ENCODE measurements at places on chromosomes 11 and 22.

- no peak for DNase-seq
Measured at GRCh38 chr22:40202225-40202944, 24.7 kb downstream of the TNRC6B start.

GRCh38 chr22:38033522-38034277 lies 23.5 kb upstream of the PICK1 start:
- DNase-seq = no peak

- DNase-seq = no peak
Measured at GRCh38 chr11:3803726-3804495, 4.4 kb upstream of the PGAP2 start.

GRCh38 chr11:65855927-65856363 lies 2.0 kb downstream of the CFL1 start:
- DNase-seq = no peak

- DNase-seq = no peak
Measured at GRCh38 chr22:45159652-45160462, 3.9 kb upstream of the NUP50 start.

DNA sequence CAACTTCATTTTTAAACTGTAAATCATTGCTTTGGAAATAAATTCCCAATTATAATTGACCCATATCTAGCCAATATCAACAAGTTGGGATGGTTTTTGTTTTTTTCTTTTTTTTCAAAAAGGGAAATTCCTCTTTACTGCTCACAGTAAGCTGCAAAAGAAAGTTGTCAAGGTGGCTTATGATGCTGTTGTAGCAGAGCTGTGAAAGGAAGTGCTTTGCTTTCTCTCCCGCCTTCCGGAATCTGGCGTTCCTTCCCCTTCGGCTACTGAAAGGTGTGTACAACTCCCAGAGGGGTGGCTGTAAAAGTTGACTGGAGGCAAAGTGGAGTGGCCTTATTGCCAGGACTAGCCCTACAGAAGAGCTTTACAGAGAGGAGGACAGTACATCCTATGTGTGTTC lies 16.2 kb upstream of the ADSL start:
- DNase-seq = no peak

DNA sequence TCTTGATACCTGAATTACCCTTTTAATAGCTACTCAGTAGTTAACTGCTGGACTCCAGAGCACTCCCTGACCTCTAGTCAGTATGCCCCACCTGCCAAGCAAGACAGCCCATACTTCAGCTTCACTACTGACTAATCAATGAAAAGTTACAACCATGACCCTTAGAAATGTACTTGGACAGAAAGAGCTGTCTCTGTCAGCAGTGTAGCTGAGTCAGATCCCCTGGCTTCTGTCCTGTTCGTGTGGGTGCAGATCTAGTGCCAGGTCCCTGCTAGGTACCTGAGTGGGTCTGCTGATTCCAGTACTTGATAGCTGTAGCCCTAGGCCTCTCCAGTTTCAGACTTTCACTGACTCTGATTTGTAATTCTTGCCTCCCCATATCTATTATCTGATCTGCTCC lies 265.8 kb upstream of the POU2AF2 start:
- no peak for DNase-seq

DNA sequence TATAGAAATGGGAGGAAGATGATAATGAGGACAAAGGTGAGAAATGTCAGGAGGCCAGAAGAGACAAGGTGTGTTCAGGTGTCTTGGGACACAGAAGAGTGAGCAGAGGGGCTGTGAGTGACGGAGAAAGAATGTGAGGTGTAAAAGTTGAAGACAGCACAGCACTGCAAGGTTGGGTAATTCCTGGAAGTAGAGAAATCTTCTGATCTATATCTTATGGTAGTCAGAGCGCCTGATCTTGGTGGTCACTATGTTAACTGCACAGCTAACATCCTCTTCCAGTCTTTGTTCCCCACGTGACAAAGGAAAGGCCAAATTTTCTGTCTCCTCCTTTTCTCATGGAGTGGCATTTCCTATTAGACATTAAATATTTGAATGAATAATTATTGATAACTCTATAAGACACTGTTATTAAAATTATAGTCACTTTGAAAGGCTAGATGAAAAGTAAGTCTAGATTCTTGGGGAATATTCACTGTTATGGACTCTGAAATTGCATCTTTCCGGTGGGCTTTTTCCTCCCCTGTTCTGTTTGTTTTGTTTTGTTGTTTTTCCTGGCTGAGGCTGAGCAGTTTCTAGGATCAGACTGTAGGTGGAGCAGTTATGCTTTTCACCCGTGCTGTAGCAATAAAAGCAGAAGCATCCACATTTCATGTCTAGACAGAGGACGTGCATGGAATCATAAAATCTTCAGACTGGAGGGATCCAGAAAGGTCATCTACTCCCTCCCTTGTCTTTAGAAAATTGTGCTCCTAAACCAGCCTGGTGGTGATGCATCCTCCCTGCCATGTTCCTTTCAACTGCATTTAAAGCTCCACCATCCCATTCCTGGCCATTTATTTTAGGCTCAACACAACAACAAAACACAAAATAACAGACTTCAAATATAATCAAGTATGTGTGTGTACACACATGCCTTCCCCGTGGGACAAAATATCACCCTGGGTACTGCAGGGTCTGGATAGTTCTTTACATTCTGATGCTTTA lies 26.6 kb downstream of the SC5D start:
- DNase-seq = no peak

DNA sequence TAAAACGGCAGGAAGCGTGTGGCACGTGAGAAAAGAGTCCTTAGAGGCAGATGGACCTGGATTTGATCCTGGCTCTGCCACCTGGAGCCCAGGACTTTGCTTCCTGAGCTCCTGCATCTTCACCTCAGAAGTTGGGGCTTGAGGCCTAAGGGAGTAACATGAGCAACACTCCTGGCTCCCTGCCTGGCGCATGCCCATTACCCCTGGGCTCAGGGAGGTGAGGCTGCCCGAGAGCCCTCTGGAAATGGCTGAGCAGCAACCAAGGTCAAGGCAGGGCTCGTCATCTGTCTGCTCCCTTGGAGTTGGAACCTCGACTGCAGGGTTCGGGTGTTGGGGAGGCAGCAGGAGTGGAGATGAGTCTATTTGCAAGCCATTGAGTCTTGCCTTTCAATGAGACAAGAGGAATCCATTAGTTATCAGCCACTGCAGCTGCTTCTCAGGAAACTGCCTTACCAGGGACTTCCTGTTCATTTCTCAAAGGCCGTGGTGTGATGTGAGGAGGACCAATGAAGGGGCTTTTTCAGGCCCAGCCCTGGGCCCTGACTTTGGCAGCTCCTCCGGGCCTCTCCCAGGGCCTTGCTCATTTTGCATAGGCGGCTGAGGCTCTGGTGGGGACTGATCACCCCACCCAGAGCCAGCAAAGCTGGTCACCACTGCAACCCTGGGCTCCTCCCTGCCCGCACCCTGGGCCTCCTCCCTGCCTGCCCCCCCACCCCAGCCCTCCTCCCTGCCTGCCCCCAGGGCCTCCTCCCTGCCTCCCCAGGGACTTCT lies 6.4 kb downstream of the FADS2 start:
- no peak for DNase-seq

DNA sequence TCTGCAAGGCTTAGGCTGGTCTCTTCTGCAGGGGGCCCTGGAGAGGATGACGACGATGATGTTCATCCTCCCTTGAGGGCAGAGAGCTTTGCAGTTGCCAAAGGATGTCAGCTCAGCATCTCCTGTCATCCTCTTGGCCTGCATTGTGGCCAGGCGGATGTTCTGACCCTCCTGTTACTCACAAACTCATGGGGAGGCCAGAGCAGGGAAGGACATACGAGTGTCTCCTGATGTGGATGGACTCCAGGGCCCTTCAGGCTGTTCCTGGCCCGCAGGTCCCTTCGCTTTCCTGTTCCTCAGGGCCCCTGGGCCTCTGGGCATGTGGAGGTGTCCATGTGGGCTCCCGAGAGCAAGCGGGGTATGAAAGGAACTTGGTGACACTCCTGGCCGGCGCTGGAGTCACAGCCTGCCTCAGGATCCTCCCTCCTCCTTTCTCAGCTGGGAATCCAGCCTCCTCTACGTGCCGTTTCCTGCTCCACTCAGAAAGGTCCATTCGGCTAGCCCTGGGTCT lies 8.5 kb downstream of the ADORA2A start:
- no peak for DNase-seq

DNA sequence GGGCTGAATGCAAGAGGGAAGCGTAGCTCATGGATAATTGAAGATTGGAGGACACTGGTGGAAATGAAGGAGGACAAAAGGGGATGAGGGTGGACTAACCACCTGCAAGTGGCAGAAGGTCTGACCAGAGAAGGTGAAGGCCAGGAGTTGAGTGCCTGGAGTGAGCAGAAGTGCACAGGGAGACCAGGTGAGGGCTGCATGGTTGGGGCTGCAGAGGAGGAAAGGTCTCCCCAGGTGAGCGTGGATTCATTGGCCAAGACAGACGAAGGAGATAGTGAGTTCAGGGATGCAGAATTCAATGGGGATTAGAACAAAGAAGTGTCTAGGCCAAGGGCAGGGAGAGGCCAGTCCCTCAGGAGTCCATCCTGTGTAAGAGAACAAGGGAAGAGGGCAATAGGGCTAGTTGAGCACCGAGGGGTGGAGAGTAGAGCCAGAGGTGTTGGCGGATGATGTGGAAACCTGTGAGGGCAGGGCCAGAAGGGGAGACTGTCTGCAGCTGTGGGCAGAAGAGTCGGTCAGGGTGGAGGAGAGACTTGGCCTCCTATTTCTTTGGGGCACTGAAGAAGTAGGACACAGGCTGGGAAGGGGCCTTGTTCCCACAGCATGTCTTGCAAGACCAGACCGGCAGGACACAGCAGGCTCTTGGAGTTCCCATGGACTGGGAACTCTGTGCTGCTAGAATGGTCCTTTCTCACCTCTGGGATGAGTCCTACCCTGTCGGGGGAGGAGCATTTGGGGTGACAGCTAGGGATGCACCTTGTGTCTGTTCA lies 6.7 kb downstream of the TRIM29 start:
- no peak for DNase-seq

GRCh38 chr11:127412722-127413380 lies 412.3 kb upstream of the KIRREL3 start:
- DNase-seq = no peak

- DNase-seq = no peak
Measured at GRCh38 chr11:130247319-130247718, 67.4 kb downstream of the ZBTB44 start.

DNA sequence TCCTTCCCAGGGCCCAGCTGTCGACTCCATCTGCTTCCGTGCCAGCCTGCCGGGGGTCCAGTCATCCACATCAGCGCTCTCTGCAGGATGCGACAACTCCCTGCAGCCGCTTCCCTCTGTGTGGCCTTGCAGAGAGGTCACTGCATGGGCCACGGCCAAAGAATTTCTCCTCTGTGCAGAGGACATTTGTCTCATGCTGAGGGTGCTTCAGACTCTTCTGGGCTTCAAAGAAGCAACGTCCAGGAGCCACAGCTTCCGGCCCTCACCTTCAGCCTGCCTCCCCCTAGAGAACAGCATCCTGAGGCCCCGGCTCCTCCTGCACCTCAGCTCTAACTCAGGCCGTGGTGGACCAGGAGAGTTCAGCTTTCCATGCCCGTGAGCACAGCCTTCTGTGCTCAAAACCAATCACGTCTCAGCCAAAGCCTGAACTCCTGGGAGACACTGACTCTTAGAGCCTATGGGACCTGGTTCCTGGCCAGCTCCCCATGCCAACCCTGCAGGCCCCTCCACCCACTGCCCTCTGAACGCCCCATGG lies 258.9 kb downstream of the BRD1 start:
- DNase-seq = no peak

GRCh38 chr11:98564233-98564632 lies 456.5 kb upstream of the CNTN5 start:
- no peak for DNase-seq

DNA sequence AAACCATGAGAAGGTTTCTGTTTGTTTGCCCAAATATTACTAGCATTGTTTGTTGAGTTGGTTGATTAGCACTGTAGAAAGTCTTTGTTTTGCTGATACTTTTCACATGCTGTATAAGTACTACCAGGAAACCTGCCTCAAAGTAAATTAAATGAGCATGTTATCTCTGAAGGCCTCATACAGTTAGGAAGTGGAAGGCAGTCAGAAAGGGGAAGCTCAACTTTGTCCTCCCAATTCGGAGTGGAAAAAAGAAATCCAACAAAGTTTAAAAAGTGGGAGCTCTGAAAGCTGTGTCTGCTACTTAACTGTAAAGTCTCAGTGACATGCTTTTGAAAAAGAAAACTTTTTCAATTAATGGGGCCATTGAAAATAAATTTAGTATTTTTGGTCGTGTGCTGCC lies 188.3 kb upstream of the BLID start:
- no peak for DNase-seq

DNA sequence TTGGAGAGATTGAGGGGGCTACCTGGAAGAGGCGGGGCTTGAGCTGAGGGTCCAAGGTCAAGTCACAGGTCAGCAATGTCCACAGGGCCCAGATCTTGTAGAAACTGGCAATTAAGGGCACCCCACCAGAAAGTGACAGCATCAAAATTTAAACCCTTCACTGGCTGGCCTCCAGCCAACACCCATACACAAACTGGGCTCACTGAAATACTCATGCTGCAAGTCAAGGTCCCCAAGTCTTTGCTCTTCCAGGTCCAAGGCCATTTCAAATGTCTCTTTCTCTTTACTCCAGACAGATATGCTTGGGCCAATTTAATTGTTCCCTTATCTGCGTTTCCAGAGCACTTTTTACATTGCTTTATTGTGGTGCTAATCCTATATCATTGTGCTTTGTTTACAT lies 36.4 kb downstream of the LMO2 start:
- no peak for DNase-seq

GRCh38 chr11:72347691-72348090 lies 86.6 kb downstream of the CLPB start:
- no peak for DNase-seq

DNA sequence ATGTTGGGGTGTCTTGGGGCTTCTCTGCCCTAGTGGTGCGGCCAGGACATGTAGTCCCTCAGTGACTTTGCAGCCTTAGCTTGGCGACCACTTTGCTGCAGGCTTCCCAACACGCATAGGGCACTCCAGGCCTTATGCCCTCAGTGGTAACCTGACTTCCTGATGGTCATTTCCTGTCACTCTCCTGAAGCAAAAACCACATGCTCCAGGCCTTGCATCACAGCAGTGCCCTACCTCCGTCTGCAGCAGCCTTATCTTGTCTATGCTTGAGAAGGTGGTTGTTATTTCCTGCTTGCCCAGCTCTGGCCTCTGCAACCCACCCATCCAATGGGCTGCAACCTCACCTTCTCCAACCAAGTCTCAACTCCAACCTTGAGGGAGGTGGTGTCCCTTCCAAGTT lies 33.4 kb upstream of the PISD start:
- DNase-seq = no peak

GRCh38 chr11:121225382-121225781 lies 67.2 kb upstream of the SC5D start:
- DNase-seq = no peak

DNA sequence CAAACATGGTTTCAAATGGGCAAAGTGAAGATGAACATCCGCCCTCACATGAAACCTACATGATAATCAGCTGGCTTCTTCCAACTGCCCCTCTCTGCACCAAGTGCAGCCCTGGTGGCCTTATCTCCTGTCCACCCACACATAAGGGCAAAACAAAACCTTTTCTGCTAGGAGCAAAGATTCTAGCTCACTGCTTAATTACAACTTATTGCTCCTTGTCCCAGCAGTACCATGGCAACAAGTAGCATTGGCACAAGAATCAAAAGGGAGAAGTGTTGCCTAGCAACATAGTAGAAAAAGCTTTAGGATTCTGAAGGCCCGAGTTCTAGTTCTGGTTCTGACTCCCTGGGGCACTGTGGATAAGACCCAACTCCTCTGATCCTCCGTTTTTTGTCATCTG lies 68.7 kb upstream of the BMAL1 start:
- DNase-seq = no peak

GRCh38 chr11:66228521-66228920 lies 39.9 kb upstream of the RAB1B start:
- DNase-seq = no peak
